H1 (cell line): ENCODE measurements at places on chromosomes 16 and 17.

- no peak for DNase-seq
These were observed 56.5 kb downstream of the MRM1 start for GRCh38 chr17:36657763-36658490.

DNA sequence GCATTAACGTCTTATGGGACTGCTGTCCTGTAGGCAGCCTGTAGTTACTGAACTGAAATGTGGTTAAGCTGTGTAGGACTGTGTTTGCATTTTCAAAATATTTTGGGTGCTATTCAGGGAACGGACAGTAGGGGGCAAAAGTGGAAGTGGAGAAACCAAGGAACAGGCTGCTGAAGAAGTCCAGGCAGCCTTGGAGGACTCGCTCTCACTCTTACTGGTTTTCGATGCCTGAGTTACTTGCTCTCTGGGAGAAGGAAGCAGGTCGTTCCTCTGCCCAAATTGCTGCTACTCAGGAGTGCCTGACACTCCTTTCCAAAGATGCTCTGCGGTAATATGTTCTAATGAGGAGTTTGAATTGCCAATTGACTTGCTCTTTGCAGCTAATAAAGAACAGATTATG is 64.5 kb upstream of the RBFOX1 start:
- peak; percentile 78 for DNase-seq

DNA sequence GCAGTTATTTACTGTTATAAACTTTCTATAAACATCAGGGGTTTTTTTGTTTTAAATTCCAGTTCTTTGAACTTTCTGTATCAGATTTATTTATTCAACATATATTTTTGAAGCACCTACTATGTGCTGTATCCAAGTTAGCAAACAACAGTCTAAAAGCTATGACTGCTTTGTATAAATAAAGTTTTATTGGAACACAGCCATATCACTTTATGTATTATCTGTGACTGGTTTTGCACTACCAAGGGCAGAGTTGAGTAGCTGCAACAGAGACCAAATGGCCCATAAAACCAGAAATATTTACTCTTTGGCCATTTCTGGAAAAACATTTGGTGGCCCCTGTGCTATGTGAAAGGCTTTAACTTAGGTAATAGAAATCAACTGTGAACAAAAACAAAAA is 110.2 kb upstream of the ERCC4 start:
- no peak for DNase-seq

DNA sequence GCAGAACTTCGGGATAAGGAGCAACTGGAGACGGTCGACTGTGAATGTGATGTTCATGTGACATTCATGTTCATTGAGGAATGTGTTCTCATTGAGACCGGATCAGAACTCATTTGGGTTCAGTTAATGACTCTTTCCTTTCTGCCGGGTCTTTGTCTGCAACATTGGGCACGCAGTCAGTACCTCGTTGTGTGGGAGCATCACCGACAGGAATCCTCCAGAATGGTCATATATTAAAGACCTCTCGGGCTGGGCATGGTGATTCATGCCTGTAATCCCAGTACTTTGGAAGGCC is 144.6 kb downstream of the PITPNC1 start:
- no peak for DNase-seq

GRCh38 chr16:88353232-88353631 is 29.5 kb upstream of the ZNF469 start:
- no peak for DNase-seq

DNA sequence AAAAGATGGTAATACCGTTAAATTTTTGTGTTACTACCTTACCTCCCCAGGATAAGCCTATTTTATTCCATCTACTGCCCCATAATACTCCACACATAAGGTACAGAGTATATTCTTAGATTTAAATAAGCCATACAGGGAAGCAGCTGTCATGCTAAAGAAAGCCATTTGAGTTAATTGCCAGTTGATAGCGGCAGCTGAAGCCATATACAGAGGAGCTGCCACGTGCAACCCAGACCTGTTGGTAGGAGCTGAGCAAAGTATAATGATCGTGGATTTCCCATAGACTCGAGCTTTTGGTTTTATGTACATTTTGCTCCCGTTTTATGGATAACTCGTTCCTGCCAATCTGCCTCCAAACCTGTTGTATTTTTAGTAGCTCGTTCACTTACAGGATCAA is 12.0 kb downstream of the CPSF4L start:
- no peak for DNase-seq

DNA sequence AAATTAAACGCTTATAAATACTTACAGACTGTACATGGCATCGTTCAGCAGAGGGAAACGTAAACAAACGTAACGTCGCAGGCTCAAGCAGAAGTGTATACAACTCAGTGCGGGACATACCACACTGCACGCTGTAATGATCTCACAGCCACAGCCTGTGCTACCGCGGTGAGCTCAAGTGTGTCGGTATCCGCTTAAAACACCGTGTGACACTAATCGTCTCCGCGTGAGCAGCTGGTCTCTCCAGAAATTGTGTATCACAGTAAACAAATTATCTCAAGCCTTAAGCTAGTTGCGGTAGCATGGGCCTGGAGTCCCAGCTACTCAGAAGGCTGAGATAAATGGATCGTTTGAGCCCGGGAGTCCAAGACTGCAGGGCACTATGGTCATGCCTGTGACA is 115.3 kb downstream of the ANKRD11 start:
- DNase-seq, result no peak

- no peak for DNase-seq
These were observed 56.0 kb upstream of the FAM20A start for GRCh38 chr17:68657166-68657565.

- DNase-seq, result no peak
These were observed 19.9 kb downstream of the MIS12 start for GRCh38 chr17:5506307-5506706.

- no peak for DNase-seq
These were observed 61.1 kb downstream of the SIAH1 start for GRCh38 chr16:48323783-48324775.

- no peak for DNase-seq
These were observed 7.8 kb upstream of the MXRA7 start for GRCh38 chr17:76718516-76718915.

- peak; percentile 74 for DNase-seq
These were observed 22.1 kb downstream of the VAC14 start for GRCh38 chr16:70778901-70779309.

DNA sequence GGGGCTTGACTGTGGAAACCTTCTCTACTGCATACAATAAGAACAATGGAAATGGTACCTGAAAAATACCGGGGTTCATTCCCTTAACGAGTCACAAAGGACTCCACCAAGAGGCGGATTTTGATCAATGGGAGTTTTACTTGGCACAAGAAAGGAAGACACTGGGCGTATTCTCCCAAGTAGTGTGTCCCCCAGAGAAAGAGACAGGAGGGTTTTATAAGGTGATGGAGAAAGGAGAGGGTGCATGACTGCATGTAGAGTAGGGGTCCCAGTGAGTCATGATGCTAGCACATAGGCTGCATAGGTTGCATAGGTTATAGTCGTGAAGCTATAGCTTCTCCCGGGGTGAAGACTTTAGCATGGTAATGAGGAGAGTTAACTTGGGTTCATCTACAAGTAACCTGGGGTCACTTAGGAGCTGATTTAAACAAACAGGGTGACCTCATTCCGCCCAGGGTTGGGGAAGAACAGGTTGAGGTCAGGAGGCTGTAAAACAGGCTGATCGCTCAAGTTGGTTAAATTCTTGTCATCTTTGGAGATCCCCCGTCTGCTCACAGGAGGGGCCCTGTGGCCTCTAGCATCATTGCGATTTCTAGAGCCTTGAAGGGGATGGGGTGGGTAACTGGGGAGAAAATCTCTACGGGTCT is 1.5 kb downstream of the MPV17L start:
- DNase-seq, result no peak

- DNase-seq, result no peak
These were observed 42.6 kb upstream of the ATF7IP2 start for GRCh38 chr16:10343124-10343760.

GRCh38 chr17:79023886-79024771 is at the start of gene C1QTNF1:
Gene C1QTNF1 (plus strand): TSS chr17:79024169. CDS start chr17:79043969, 19,800 bp downstream.
- DNase-seq, result peak; percentile 77

DNA sequence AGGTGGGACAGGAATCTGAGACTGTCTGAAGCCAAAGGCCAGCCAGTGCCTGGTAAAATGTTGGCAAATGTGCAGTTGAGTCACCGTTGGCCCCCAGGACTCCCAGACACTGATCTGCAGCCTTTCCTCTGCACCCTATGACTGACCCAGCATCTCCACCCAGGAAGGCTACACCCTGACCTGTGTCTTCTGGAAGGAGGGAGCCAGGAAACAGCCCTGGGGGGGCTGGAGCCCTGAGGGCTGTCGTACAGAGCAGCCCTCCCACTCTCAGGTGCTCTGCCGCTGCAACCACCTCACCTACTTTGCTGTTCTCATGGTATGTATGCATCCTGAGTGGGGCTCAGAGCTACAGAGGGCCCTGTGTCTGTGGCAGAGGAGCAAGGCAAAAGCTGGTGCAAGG is 24.0 kb downstream of the ADGRG5 start:
- no peak for DNase-seq

DNA sequence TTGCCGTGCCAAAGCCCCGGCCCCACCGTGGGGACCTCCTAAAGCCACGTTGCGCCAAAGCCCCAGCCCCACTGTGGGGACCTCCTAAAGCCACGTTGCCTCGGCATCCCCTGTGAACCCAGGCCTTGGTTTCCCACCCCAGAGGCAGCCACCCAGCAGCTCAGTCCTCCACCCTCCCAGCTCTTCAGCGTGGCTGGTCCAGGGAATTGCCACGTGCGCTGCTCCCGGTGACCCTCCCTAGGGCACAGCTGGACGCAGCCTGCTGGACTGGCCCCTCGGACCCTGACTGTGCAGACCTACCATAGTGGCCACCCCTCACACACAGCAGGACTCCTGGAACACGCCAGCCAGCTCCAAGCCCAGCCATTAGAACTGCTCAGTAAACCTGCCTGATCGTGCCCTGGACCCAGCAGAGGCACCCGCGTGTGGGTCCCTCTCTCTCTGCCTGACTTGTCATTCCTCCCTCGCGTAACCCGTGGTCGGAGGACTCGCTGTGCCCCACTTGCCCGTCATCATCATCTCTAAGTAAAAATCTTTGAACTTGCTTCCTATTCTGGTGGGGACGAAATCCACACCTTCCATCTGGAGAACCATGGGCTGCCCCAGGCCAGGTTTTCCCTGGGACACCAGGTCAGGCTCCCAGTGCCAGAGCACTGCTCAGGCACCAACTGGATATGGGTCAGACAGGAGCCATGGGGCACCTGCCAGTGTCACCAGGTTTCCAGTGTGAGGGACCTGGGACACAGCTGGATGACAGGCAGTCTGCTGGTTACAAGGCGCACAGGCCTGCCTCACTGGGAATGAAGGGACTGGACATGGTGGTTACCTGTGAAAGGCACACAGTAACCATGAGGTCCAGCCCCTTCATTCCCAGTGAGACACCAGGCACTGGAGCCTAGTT is 5.6 kb downstream of the CIAO3 start:
- no peak for DNase-seq

GRCh38 chr17:41478237-41478636 is 2.7 kb downstream of the KRT35 start:
- no peak for DNase-seq

GRCh38 chr16:2783581-2784357 is 3.6 kb downstream of the PRSS33 start:
- DNase-seq, result no peak

GRCh38 chr17:82177761-82178498 is 34.7 kb downstream of the CCDC57 start:
- no peak for DNase-seq

- no peak for DNase-seq
These were observed 39.4 kb upstream of the MTSS2 start for GRCh38 chr16:70725024-70725911.

- no peak for DNase-seq
These were observed 16.4 kb downstream of the TELO2 start for GRCh38 chr16:1509307-1510221.

GRCh38 chr17:77571155-77571981 is 387.1 kb upstream of the TNRC6C start:
- no peak for DNase-seq

GRCh38 chr16:84643180-84643583 is 5.1 kb upstream of the KLHL36 start:
- no peak for DNase-seq

GRCh38 chr17:34411646-34412421 is 48.8 kb upstream of the CCL1 start:
- no peak for DNase-seq

- no peak for DNase-seq
These were observed 237.1 kb downstream of the SHISA9 start for GRCh38 chr16:13138528-13138927.

GRCh38 chr16:49575346-49576172 is 202.0 kb downstream of the C16orf78 start:
- no peak for DNase-seq

GRCh38 chr17:69414408-69415274 is at the start of gene MAP2K6:
Gene MAP2K6 (plus strand): TSS chr17:69414697. CDS start chr17:69414985, 288 bp downstream.
- DNase-seq, result peak; percentile 85

DNA sequence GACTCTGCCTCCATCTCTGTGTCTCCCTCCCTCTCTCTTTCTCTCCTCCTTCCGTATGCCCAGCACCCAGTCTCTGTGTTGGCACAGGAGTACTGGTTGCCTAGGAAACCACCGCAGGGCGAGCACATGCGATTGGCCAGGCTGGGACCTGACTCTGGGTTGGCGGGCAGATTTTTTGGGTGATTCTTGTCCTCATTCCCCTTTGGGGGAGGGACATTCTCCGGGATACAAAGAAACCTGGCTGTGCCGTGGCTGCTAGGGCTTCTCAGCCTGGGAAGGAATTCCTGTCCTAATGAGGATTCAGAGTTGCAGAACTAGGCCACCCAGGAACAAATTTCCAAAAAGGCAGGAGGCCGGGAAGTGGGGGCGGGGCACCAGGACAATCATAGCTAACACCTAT is 168.9 kb downstream of the SHISA9 start:
- peak; percentile 84 for DNase-seq

DNA sequence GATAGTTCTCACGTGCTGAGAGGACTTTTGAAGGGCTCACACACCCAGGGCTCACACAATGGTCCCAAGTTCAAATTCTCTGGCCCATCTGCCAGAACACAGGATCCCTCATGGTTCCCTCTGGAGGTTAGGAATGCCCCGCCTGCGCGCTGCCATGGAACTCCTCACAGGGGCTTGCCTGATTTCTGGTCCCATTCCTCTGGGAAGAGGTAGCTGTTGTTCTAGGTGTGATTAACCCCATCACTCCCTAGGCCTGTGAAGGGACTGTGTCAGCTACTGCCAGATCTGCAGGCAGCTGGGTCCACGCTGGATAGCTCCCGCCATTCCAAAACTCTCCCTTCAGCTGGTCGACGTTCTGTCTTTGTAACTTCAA is 2.3 kb upstream of the ARMC5 start:
- DNase-seq, result no peak

GRCh38 chr17:79027274-79027924 is 3.4 kb downstream of the C1QTNF1 start:
- no peak for DNase-seq

GRCh38 chr17:9240659-9241370 is 219.5 kb downstream of the NTN1 start:
- no peak for DNase-seq

- DNase-seq, result no peak
These were observed 929.8 kb downstream of the KCNJ2 start for GRCh38 chr17:71099003-71099714.
